ENCODE measurements at places on chromosomes 3 and 15.

GRCh38 chr15:82647835-82648256 lies 683 bp upstream of the CPEB1 start:
- DNase-seq, result no peak

DNA sequence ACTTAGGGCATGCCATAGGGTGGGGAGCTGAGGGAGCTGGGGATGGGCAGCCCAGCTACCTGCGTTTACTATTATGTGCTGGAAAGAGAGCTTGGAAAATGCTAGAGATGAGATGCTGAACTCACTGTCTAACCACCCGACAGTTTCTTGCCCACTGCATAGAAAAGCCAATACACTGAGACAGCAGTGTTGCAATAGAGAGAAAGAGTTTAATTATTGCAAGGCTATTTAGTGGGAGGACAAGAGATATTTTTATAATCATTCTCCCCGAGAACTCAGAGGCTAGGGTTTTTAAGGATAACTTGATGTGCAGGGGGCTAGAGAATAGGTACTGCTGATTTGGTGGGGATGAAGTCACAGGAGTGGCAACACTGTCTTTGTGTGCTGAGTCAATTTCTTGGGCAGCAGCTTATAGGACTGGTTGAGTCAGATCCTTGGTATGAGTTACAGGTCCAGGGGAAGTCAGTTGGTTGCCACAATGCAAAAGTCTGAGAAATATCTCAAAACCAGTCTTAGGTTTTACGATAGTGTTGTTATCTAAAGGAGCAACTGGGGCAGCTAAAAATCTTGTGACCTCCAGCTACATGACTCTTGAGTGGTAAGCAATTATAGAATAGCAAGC lies 205.9 kb downstream of the GABRG3 start:
- DNase-seq, result no peak

- no peak for DNase-seq
Observed at GRCh38 chr15:26087881-26088280, 224.8 kb upstream of the ATP10A start.

GRCh38 chr3:177210744-177211502 lies 13.6 kb upstream of the TBL1XR1 start:
- no peak for DNase-seq

DNA sequence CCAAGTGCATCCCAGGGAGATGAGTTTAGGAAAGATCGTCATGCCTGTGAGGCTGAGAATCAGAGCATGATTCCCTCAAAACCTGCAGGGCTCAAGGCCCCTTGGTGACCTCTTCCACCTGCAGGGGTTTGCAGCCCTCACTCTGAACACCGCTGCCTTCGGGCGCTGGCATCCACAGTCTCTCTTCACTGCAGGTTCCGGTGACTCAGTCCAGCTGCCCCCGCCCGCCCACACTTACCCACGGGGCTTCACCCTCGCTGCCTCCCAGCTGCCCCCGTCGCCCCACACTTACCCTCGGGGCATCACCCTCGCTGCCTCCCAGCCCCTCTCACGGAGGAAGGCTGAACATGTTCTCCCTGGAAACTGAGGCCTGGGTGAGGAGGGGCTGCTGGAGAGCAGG lies 277.1 kb downstream of the XXYLT1 start:
- no peak for DNase-seq

GRCh38 chr3:196177567-196177966 lies 33.6 kb downstream of the ZDHHC19 start:
- no peak for DNase-seq

- DNase-seq, result no peak
Observed at GRCh38 chr3:127258733-127259132, 29.1 kb downstream of the PRR20G start.

DNA sequence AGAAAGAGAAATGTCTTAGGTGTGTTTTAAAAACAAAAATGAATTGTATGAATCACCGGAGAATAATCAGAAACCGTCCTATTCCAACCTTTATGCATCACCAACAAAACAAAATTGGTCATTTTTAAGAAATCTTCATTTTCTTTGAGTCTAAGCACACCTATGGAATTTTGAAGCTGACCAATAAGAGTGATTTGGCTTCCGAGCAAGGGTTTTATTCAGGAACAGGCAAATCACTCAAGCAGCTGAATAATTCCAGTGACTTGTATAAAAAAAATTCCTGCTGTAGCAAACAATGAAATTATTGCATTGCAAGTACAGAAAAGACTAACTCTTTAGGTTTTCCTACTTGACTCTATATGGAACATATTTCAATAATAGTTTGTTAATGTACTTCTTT lies 83.8 kb upstream of the FNDC3B start:
- no peak for DNase-seq

DNA sequence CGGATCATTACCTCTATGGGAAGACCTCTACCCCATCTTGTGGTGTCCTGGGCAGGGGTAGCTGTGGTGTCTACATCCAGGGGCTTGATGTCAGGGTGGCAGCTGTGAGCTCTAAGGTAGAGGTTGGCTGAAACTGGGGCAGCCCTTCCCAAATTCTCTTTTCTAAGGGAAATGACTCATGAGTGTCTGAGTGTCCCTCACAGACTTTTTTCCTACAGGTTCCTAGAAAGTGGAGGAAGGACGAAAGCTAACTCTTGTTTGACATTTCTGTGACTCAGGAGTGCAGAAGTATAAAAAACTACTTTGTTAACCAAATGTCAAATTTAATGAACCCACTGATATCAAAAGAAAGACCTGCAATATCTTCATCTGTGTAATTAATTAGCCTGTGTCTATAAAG lies 481.5 kb downstream of the PDCD6IP start:
- DNase-seq, result no peak

- no peak for DNase-seq
Observed at GRCh38 chr3:33575311-33575710, 135.1 kb upstream of the UBP1 start.

GRCh38 chr15:100966997-100967396 lies 47.8 kb downstream of the LRRK1 start:
- peak; percentile 66 for DNase-seq
